ENCODE measurements at places on chromosomes 1 and 21.

DNA sequence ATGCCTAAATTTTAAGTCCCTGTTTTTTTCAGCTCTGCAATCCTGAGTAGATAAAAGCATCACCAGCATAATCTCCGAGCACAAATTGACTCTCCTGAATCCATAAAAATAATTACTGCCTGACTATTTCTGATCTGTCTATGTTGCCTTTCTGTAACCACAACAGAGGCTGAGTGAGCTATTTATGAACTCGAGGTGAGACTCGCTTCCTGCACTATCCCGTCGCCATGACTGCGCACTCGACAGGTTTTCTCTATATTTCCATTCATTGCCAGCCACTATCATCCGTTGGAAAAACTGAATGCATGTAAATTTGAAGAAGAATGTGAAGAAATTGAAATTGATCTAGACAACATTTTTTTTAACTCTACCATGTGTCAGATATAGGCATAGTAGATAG, 897.2 kb downstream of the ADGRL2 start:
- no peak for DNase-seq

DNA sequence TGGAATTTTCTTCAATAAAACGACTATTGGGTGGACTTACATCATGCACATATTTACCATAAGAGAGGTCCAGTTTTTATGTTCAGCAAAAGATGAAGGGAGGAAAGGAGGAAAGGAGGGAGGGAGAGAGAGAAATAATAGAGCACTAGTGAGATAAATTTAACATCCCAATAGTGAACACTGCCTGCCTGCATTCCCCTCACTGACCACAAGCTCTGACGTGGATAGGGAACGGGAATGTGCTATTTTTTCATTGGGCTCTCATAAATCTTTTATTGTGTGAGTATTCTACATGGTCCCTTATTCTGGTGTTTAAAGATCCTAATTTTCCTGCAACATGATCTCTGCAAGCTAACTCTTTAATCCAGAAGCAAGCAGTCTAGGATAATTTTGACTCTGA, 82.1 kb downstream of the TTC3 start:
- DNase-seq: no peak

GRCh38 chr1:245007852-245008251, 143.5 kb upstream of the HNRNPU start:
- DNase-seq: no peak

GRCh38 chr1:22861764-22862440, 110.8 kb downstream of the LACTBL1 start:
- peak; percentile 59 for DNase-seq

DNA sequence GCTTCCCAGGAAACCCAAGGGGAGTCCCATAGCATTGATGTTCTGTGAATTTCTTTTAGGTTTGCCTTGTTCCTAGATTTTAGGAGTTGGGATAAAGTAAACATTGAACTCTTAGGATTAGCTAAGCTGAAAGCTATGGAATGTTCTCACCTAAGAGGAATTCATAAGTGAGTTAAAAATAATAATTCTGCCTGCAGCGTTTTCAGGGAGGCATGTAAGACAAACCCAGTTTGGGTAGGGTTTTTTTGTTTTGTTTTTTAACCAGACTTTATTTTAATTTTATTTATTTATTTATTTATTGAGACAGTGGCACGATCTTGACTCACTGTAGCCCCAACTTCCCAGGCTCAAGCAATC, 28.9 kb upstream of the CD101 start:
- DNase-seq: no peak

DNA sequence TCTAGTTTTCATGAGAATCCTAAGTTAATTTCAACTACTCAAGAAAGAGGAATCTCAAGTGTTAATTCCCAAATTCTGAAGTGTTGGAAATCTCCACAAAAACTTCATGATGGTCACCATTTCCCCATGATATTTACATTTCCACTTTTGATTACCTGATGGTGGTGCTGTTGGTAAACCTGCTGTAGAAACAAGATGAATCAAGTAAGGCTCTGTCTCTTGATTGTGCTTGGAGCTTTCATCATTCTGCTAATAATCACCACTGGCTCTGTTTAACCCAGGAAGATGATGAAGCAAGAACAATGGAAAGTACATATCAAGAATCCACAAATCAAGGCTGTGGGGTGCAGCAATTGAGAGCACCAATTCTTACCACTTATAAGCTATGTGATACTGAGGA, 77.8 kb downstream of the C4BPA start:
- DNase-seq: no peak

DNA sequence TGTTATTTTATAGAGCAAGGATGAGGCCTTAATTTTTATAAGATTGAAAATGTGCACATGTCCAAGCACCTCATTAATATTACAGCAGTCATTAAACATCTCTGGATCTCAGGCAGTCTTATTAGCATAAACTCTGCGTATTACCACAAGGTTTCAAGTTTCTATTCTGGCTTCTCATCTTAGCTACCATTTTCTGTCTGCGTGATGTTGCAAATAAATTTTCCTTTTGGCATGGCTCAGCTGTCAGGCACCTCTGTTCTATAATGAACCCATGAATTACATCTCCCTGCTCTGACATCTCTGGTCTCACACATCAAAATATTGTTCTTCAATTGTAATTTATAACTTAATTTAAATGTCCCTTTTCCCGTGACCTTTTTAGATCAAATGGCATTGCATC, 156.5 kb downstream of the SLC45A1 start:
- no peak for DNase-seq
